ENCODE measurements at places on chromosomes 7 and 10.

DNA sequence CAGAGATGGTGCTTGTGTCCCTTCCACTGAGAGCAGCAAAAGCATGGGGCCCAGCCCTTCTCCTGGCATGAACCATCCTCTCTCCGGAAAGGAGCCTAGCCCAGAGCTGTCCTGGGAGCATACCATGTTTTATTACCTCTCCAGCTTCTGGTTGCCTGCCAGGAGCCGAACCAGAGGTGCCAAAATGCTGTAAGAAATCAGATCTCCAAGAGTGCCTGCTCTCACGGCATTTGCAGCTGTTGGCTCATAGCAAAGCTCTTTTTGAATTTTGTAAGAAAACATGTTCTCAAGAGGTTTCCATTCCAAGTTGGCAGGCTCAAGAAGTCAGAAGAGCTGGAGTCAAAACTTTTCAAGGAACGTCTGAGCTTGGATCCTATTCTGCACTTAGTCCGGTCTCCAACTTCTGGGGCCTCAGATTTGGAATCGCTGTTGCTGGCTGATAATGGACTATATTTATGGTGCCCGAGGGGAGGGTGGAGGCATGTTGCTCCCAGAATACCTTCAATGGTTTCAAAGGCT, 211.7 kb upstream of the MKI67 start:
- no peak for DNase-seq

GRCh38 chr10:50501478-50501877, 122.3 kb downstream of the SGMS1 start:
- no peak for DNase-seq

DNA sequence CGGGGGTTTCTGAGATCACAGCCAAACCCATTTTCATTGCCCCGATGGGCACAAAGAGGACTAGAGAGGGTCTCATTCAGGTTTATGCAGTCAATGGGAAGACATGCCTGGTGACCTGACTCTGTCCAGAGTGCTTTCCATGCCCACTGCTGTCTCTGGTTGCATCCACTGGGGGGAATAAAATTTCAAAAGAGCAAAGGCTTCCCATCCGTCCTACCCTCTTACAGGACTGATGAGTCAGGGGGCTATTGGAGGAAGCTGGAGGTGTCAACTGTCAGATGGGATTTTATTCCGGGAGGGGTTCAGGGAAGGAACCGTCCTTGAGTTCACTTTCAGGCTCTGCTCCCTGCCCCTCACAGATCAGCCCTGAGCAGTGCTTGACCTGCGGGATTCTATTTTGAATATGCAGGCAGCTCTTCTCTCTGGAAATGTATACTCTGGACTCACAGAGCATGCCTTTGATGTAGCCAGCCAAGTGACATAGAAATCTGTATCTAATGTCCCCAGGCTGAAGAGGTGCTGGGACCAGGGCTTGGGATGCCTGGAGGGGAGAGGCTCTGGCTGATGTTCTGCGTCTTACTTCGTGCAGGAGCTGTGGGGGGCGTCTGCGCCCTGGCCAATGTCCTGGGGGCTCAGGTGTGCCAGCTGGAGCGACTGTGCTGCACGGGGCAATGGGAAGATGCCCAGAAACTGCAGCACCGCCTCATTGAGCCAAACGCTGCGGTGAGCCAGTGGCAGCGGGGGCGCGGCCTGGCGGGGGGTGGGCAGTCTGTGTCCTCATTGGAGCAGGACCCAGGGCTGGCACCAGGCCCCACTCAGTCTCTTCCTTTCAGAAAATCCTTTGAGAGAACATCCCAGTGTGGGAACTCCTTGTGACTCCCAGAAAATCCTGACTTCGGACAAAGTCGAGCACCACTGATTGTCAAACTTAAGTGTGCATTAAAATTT, 12.0 kb downstream of the C10orf62 start:
- DNase-seq: no peak

DNA sequence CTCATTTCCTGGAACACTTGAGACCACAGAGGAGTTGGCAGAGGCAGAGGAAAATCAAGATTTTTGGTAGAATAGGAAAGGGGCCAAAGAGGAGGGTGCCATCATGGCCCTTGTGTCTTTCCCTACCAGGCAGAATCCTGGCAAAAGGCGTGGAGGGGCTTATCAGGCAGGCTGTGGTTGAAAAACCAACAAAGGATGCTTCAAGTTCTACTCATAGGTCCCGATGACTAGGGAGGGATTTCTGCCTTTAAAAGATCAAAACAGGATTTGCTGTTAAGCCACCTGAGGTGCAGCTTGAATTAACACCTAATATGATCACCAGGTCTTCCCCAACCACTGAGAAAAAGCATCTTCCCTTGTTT, 45.7 kb downstream of the BPGM start:
- no peak for DNase-seq

DNA sequence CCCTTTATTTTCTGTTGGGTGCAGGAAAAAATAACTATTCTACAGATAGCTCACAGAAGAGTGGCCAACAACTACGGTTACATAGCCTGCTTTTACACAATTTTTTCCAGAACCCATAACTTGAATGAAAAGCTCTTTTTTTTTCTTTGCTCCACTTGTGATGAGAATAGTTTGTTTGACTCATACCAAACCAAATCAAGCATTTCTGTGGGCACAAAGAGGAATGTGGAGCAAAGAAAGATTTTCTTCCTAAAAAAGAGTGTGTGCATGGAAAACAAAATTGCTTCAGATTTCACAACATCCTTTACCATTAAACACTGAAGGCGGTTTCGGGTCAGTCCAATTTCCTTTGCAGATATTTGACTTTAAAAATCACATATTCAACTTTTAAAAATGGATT, 54.8 kb upstream of the RAB11FIP2 start:
- DNase-seq: no peak

DNA sequence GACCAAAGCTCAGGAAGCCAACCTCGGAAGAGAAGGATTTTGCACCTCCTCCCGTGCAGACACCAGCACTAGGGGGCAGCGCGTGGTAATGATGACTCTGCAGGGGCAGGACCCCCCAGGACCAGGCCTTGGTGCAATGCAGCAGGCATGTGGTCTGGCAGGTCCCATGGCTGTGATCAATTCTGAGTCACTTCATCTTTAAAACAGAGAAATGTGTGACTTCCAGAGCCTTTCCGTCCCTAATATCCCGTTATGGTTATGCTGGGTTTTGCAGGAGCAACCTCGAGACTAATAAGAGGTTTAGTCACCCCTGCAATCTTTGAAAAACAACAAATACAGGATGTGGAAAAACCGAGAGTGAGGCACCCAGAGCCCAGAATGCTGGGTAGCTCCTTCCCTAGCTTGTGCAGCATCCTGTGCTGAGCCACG, 30.2 kb upstream of the GJD4 start:
- no peak for DNase-seq

- no peak for DNase-seq
These were observed 219.7 kb downstream of the MLLT10 start for GRCh38 chr10:21753497-21754270.

GRCh38 chr7:28812616-28813015, 145.5 kb downstream of the TRIL start:
- DNase-seq: no peak

GRCh38 chr7:29606830-29607229, 43.2 kb downstream of the PRR15 start:
- DNase-seq: no peak

- no peak for DNase-seq
These were observed 10.7 kb upstream of the HOXA13 start for GRCh38 chr7:27210441-27211083.

- no peak for DNase-seq
These were observed 484.2 kb downstream of the PLXNA4 start for GRCh38 chr7:132092106-132092505.

- DNase-seq: no peak
These were observed 65.7 kb downstream of the TSPAN12 start for GRCh38 chr7:120792091-120792860.

DNA sequence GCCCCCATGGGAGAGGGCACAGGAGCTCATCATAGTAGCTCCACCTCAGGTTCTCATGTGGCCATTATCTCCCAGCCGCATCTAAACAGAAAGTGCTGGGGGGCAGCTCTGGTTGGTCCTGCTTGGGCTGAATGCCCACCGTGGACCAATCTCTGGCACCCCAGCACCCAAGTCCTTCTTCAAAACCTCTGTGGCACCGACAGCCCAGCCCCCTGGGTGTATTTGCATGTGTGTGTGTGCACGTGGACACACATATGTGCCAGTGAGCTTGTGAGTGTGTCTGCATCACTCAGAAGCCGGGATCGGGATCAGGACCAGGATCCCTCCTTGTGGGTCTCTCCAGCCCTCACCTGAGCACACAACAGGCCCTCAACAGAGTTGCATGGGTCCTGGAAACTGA, 68.2 kb downstream of the ALOX5 start:
- DNase-seq: no peak
